Uterus (tissue), 4 donors: ENCODE measurements at places on chromosomes 16 and 17. TPM values are rescaled to one million over a fixed set of nuclear protein-coding genes. Genes with fewer than 3 reads are reported as not detected.

- H3K36me3 ChIP-seq: no peaks in the 10 kb centered on the region
- no peak for DNase-seq
- H3K4me1 ChIP-seq: peaks cover 8% of the 10 kb centered on the region
- H3K27me3 ChIP-seq: no peaks in the 10 kb centered on the region
- H3K27ac ChIP-seq: peak overlapping the region; percentile 65
Observed at GRCh38 chr16:84737192-84738011, 37.6 kb downstream of the USP10 start.

GRCh38 chr17:49577963-49578362 lies 2.3 kb downstream of the NXPH3 start:
- peaks cover 13% of the 10 kb centered on the region for H3K4me1 ChIP-seq
- no peaks in the 10 kb centered on the region for H3K27me3 ChIP-seq
- peak overlapping the region; percentile 93 for H3K27ac ChIP-seq
- DNase-seq: no peak

DNA sequence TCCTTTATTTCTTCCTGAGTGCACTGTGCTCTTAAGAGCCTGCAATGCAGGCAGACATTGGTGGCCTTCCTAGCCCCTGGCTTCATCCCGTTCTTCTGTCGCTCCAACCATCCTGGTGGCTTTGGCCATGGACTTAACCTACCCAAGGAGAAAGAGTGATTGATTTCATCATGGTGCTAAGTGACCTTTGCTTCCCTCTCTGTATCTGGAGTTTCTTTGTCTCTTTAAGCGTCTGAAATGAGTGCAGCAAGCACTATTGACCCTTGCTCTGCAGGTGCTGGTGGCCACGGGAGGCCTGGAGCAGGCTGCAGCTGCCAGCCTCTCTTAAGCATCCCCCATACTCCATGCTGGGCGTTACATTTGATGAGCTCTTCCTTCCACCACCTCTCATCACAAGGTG lies 60.5 kb downstream of the RAP1GAP2 start:
- no peak for DNase-seq
- H3K4me1 ChIP-seq: no peaks in the 10 kb centered on the region
- no peaks in the 10 kb centered on the region for H3K36me3 ChIP-seq
- H3K27ac ChIP-seq: no peak overlapping the region

The SPATA32 gene
- total RNA-seq: not detected

DNA sequence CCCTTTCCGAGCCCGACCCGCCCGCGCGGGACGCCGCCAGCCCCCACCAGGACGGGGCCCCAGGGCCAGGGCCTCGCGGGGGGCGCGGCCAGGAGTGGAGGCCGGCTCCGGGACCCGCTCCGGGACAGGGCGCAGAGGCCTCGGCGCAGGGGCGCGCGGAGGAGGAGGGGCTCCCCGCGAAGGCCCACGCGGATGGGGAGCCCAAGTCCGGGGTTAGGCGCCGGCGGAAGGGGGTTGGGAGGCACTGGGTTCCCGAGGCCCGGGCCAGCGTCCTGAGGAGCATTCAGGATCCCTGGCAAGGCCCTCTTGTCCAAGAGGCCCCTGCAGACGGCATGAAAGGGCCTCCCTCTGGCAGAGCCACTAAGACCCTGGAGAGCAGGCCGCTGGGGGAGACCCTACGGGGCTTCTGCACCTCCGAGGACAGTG lies 57.8 kb upstream of the CIBAR2 start:
- H3K27me3 ChIP-seq: no peaks in the 10 kb centered on the region
- H3K36me3 ChIP-seq: no peaks in the 10 kb centered on the region
- no peak overlapping the region for H3K27ac ChIP-seq

- peaks cover 13% of the 10 kb centered on the region for H3K4me1 ChIP-seq
- H3K4me3 ChIP-seq: peak overlapping the region; percentile 68
- H3K27ac ChIP-seq: peak overlapping the region; percentile 99
- no peaks in the 10 kb centered on the region for H3K36me3 ChIP-seq
Observed at GRCh38 chr17:8189041-8189710, 804 bp downstream of the BORCS6 start.

DNA sequence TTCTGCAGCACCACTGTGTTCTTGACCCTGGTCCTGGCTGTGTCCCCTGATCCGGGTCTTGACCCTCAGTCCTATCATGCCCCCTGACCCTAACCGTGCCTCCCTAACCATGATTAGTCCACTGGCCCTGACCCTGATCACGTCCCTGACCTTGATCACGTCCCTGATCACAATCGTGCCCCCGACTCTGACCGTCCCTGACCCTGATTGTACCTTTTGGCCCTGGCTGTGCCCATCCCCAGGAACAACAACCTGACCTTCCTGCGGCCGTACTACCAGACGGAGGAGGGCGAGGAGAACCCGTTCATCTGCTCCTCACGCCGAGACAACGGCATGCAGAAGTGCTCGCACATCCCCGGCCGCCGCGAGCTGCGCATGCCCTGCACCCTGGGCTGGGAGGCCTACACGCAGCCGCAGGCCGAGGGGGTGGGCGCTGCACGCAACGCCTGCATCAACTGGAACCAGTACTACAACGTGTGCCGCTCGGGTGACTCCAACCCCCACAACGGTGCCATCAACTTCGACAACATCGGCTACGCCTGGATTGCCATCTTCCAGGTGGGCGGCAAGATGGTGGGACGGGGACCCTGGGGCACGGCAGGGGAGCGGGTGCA lies 24.9 kb downstream of the TPSG1 start:
- DNase-seq: no peak
- no peak overlapping the region for H3K4me3 ChIP-seq
- H3K27ac ChIP-seq: no peak overlapping the region
- no peaks in the 10 kb centered on the region for H3K36me3 ChIP-seq

GRCh38 chr17:13560935-13561334 lies 40.8 kb downstream of the HS3ST3A1 start:
- no peak for DNase-seq
- no peaks in the 10 kb centered on the region for H3K36me3 ChIP-seq
- H3K4me1 ChIP-seq: no peaks in the 10 kb centered on the region
- H3K27ac ChIP-seq: no peak overlapping the region
- no peaks in the 10 kb centered on the region for H3K27me3 ChIP-seq

DNA sequence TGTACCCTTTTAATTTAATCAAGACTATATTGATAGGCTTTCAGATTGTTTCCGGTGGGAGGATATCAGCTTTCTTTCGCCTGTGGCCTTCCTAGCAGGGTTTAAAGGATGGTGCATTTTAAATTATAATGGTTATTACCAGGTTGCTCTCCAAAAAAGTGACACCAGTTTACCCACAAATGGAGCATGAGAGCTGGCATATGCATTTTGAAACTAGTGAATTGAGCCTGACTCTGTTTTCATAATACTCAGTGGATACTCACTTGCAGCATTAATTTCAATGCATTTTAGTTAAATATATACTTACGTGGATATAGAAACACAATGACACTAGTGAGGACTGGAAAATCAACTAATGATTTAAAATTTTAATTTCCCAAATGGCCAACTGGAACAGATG lies 5.8 kb downstream of the MYL4 start:
- H3K4me3 ChIP-seq: no peak overlapping the region
- no peaks in the 10 kb centered on the region for H3K27me3 ChIP-seq
- no peaks in the 10 kb centered on the region for H3K4me1 ChIP-seq

GRCh38 chr17:15648386-15648785 lies 28.9 kb upstream of the FBXW10B start:
- no peaks in the 10 kb centered on the region for H3K36me3 ChIP-seq
- no peak overlapping the region for H3K27ac ChIP-seq
- DNase-seq: no peak
- no peak overlapping the region for H3K4me3 ChIP-seq
- no peaks in the 10 kb centered on the region for H3K27me3 ChIP-seq

The MYH3 gene
- total RNA-seq: 11.9 TPM

The MYH11 gene
- 1,123 TPM for total RNA-seq

DNA sequence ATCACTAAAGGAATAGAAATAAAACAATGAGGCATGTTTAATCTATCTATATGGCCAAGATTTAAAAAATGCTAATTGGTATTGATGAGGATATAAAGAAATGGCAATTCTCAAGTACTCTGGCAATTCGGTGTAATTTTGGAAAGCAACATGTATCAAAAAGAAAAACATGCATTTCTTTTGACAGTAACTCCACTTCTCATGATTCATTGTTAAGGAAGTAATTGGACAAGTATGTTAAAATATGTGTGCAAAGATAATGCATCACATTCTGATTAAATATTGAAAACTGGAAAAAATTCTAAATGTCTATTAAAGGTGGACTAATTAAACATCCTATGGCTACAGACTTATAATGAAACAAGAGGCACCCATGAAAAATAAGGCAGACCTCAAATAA lies 81.2 kb downstream of the CREBBP start:
- H3K27ac ChIP-seq: no peak overlapping the region
- no peak for DNase-seq
- H3K36me3 ChIP-seq: no peaks in the 10 kb centered on the region
- H3K4me1 ChIP-seq: no peaks in the 10 kb centered on the region
- no peaks in the 10 kb centered on the region for H3K27me3 ChIP-seq

DNA sequence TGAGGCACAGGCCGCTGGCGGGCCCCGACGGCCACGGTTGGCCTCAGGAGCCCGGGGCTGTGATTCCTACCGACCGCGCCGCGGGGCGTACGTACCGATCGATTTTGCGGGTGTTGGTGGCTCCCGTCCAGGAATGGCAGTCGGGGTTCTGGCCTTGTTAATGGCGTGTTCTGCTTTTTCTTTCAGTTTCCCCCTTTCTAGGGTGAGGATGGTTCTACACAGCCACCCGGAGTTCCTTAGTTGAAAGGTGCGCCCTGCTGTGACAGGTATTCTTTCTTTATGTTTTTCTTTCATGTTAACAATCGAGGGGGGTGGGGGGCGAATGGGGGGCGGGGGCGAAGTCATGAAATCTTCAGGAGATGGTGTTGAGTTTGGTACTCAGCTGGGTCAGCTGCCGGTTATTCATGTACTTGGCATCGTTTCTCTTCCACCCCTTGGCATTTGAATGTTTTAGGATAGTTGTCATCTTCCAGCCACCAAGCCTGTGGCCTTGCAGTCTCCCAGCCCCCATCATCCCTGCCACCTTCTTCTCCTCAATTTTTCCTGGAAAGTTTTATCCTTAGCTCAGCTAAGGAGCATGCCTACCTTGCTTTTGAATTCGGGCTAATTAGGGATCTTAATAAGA lies 802 bp downstream of the CYLD start:
- peak overlapping the region; percentile 100 for H3K4me3 ChIP-seq
- DNase-seq: no peak
- H3K27ac ChIP-seq: peak overlapping the region; percentile 92

DNA sequence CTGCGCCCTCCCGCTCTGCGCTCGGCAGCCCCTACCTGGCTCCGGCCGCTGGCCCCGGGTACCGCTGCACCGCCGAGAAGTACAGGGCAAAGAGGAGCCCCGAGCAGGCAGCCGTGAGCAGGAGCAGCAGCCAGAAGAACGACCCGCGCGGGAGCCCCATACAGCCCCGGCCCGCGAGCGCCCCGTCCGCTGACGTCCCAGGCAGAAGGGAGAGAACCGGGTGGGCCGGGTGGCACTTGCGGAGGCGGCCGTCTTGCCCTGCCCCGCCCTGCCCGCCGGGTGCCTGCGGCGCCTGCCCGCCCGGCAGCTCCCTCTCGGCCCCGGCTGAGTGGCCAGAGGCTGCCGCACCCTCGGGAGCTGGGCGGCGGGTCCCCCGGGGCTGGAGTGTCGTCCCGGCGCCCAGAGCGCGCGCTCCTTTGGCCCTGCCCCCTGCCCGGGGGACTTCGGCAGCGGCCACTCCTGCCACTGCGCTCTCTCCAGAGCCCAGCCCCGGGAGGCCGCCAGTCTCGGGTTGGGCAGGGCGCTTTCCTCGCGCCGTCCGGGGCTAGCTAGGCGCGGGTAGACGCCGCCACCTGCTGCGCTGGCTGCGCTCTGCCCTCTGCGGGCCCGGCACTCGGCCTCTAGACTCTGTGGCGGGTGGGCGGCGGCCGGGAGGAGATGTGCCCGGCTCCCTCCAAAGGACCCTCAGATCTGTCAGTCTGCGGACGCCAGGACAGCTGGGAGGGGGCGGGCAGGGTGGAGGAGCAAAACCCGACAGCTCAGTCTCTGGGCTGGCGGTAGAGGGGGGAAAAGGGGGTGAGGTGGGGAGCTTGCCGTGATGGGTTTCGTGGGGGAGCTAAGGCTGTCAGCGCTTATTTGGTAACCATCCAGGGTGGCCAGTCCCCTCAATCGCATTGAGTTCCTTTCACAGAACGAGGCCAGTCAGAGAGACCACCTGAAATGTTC lies at the start of gene ST6GALNAC2:
Gene ST6GALNAC2 (minus strand): TSS at position 212 of the 945 bp plus-strand sequence. CDS start 52 bp downstream, at position 160.
- H3K36me3 ChIP-seq: no peaks in the 10 kb centered on the region
- peak; percentile 42 for DNase-seq
- H3K27ac ChIP-seq: peak within 1 kb of the TSS; percentile 16
- H3K27me3 ChIP-seq: peaks cover 3% of the 10 kb centered on the region
- peak within 1 kb of the TSS; percentile 38 for H3K4me3 ChIP-seq
- H3K4me1 ChIP-seq: no peaks in the 10 kb centered on the region

DNA sequence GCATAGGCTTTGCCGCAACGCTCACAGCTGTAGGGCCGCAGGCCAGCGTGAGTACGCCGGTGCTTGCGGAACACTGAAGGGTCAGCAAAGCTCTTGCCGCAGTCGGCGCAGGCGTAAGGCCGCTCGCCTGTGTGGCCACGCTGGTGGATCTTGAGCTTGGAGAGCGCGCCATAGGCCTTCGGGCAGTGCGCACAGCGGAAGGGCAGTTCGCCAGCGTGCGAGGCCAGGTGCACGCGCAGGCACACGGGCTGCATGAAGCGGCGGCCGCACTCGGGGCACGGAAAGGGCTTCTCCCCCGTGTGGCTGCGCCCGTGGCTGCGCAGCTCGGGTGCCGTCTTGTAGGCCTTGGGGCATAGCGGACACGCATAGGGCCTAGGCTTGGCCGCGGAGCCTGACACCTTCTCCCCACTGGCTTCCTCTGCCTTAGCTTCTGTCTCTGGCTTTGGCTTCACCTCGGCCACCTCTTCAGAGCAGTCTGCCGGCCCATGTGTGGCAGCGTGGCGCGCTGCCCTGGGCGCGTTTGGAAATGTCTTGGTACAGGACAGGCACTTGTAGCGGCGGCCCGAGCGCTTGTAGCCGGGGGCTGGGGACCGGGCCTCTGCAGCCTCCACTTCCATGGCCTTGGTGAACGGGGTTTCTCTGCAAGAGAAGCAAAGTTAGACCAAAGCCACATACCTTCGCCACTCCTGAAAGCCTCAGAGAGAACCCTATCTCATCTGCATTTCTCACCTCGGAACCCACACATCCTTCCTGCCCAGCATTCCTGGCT lies 10.0 kb downstream of the ZNF668 start:
- H3K4me3 ChIP-seq: no peak overlapping the region
- no peak for DNase-seq
- no peaks in the 10 kb centered on the region for H3K27me3 ChIP-seq
- no peaks in the 10 kb centered on the region for H3K36me3 ChIP-seq

- peak; percentile 90 for DNase-seq
- H3K36me3 ChIP-seq: no peaks in the 10 kb centered on the region
- H3K4me1 ChIP-seq: peaks cover 22% of the 10 kb centered on the region
Observed at GRCh38 chr16:70685938-70686375, at the start of gene MTSS2. Gene MTSS2, minus strand, starts transcription at chr16:70686053. Its CDS starts 262 bp downstream, at chr16:70685791.
